ENCODE measurements at places on chromosomes 5 and 9.

GRCh38 chr5:176915906-176916305 is 16.8 kb upstream of the HK3 start:
- no peak for DNase-seq
- H3K4me3 ChIP-seq: no peak overlapping the region
- no peak overlapping the region for H3K27ac ChIP-seq
- peaks cover 12% of the 10 kb centered on the region for H3K4me1 ChIP-seq

DNA sequence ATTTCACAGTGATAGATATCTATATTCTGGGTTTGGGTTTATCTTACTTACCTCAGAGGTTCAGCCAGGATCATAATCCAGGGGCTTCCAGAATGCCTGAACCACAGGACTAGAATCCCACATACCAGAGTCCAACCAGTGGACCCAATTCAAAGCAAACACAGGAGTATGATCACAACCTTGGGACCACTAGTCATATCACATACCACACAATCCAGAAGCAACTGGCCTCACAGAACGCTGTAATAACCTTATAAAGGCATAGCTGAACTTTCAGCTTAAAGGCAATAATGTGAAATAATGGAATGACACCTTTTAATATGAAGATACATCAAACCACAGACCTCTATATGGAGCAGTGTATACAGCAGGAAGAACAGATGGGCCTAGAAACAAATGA is 25.3 kb downstream of the RAPGEF6 start:
- H3K36me3 ChIP-seq: peaks cover 18% of the 10 kb centered on the region
- peaks cover 31% of the 10 kb centered on the region for H3K4me1 ChIP-seq
- no peak overlapping the region for H3K27ac ChIP-seq
- no peak overlapping the region for H3K4me3 ChIP-seq

DNA sequence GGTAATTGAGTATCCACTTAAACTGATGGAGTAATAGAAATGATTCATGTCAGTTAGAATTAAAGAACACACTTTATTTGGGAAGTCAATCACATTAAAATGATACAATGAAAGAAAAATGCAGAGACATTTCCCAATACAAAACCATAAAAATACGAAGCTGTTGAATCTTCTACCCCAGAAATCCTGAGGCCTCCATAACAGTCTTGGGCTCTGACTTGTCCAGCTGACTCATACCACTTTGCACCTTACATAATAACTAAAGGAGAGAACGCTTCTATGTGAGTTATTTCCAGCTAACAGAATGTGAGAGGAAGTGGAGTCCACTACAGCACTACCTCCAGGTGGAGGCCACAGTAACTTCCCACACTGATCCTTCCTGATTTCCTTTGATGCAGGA is 305.0 kb downstream of the MRPS30 start:
- H3K4me1 ChIP-seq: no peaks in the 10 kb centered on the region
- no peak overlapping the region for H3K27ac ChIP-seq
- H3K4me3 ChIP-seq: no peak overlapping the region
- DNase-seq: no peak
- no peaks in the 10 kb centered on the region for H3K27me3 ChIP-seq

GRCh38 chr5:102863764-102864560 is 108.9 kb downstream of the PAM start:
- H3K4me3 ChIP-seq: no peak overlapping the region
- no peak overlapping the region for H3K27ac ChIP-seq
- H3K27me3 ChIP-seq: peaks cover 22% of the 10 kb centered on the region
- H3K4me1 ChIP-seq: peaks cover 5% of the 10 kb centered on the region
- H3K36me3 ChIP-seq: peaks cover 21% of the 10 kb centered on the region

GRCh38 chr5:153520952-153521351 is 30.5 kb downstream of the GRIA1 start:
- no peak overlapping the region for H3K4me3 ChIP-seq
- no peak for DNase-seq
- H3K4me1 ChIP-seq: no peaks in the 10 kb centered on the region
- H3K36me3 ChIP-seq: no peaks in the 10 kb centered on the region
- H3K27me3 ChIP-seq: no peaks in the 10 kb centered on the region
- no peak overlapping the region for H3K27ac ChIP-seq

GRCh38 chr5:142433526-142434321 is 108.9 kb upstream of the SPRY4 start:
- no peak overlapping the region for H3K4me3 ChIP-seq
- DNase-seq: no peak
- no peaks in the 10 kb centered on the region for H3K36me3 ChIP-seq
- H3K27ac ChIP-seq: no peak overlapping the region

GRCh38 chr5:42751044-42751443 is 5.6 kb upstream of the CCDC152 start:
- H3K4me1 ChIP-seq: peaks cover 7% of the 10 kb centered on the region

DNA sequence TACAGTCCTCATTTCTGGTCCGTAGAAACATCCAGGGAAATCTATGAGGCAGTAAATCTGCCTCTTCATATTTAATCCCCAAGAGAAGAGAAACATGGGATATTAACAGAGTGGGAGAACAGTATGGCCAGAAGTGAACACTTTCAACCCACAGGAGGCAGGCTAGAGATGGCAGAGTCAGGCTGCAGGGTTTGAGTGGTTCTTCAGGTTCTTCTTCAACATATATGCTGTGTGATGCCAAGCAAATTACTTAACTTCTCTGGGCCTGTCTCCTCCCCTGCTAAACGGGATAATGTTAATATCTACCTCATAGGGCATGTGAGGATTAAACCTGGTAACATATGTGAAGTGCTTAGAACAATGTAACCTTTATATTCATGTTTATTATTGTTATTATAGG is 321.8 kb downstream of the PSAT1 start:
- no peak for DNase-seq
- H3K36me3 ChIP-seq: no peaks in the 10 kb centered on the region
- no peaks in the 10 kb centered on the region for H3K27me3 ChIP-seq
- no peak overlapping the region for H3K4me3 ChIP-seq
- H3K4me1 ChIP-seq: no peaks in the 10 kb centered on the region
- no peak overlapping the region for H3K27ac ChIP-seq

DNA sequence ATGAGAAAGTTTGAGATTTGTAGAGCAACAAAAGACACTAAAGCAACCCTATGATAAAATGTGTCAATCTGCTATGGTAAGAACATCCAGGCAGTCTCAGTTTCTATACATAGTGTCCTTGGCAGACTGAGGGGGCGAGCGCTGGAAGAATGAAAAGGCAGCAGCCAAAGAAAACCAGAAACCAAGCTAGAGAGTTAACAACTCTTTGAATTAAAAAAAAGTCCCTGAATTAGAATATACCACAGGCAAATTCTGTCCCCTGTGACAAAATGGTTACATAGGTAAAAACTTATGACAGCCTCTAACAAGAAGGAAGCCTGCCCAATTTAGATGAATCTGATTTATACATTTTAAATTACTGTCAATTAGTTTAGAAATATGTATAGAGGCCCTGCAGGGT is 106.7 kb downstream of the OXCT1 start:
- no peak for DNase-seq
- peaks cover 53% of the 10 kb centered on the region for H3K36me3 ChIP-seq
- H3K27me3 ChIP-seq: no peaks in the 10 kb centered on the region

- no peaks in the 10 kb centered on the region for H3K36me3 ChIP-seq
- H3K4me1 ChIP-seq: no peaks in the 10 kb centered on the region
- no peaks in the 10 kb centered on the region for H3K27me3 ChIP-seq
- H3K27ac ChIP-seq: no peak overlapping the region
- DNase-seq: no peak
Measured at GRCh38 chr9:108444400-108445358, 411.1 kb downstream of the ACTL7B start.

DNA sequence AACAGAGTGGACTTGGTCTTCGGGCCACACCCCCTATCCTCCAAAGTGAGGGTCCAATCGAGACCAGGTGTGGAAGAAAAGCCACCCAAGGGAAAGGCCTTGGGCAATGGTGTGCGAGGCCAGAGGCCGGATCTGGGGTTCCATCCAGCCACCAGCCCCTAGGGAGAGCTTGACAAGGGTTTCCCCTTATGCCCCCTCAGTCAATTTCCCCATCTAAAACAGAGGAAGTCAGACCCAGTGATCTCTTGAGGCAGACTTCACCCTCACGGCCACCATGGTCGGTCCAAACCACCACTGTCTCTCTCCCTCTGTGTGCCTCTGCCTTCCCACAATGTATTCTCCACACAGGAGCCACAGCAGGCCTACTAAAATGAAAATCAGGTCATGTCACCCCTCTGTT is 82.9 kb downstream of the C5orf15 start:
- H3K27me3 ChIP-seq: no peaks in the 10 kb centered on the region
- no peaks in the 10 kb centered on the region for H3K36me3 ChIP-seq
- H3K4me3 ChIP-seq: no peak overlapping the region
- H3K4me1 ChIP-seq: peaks cover 5% of the 10 kb centered on the region
- no peak for DNase-seq

GRCh38 chr5:72241346-72242003 is 78.6 kb downstream of the MRPS27 start:
- H3K4me1 ChIP-seq: peaks cover 10% of the 10 kb centered on the region
- peaks cover 15% of the 10 kb centered on the region for H3K36me3 ChIP-seq
- DNase-seq: no peak
- no peak overlapping the region for H3K27ac ChIP-seq

DNA sequence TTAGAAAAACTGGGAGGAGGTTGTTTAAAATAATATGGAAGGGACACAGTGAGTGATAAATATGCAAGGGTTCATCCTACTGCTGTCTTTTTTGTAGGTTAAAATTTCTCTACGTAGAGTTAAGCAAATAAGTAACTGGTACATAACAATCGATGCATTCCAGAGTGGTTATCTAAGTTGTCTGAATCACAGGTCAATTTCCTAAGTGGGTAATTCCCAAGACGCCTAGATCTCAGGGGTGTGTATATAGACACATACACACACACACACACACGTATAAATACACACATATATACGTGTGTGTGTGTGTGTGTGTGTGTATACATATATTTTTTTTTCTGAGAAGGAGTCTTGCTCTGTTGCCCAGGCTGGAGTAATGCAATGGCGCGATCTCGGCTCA is 22.3 kb downstream of the CAAP1 start:
- no peaks in the 10 kb centered on the region for H3K27me3 ChIP-seq
- H3K4me3 ChIP-seq: no peak overlapping the region
- no peaks in the 10 kb centered on the region for H3K4me1 ChIP-seq
- no peak overlapping the region for H3K27ac ChIP-seq
- peaks cover 8% of the 10 kb centered on the region for H3K36me3 ChIP-seq
- no peak for DNase-seq

DNA sequence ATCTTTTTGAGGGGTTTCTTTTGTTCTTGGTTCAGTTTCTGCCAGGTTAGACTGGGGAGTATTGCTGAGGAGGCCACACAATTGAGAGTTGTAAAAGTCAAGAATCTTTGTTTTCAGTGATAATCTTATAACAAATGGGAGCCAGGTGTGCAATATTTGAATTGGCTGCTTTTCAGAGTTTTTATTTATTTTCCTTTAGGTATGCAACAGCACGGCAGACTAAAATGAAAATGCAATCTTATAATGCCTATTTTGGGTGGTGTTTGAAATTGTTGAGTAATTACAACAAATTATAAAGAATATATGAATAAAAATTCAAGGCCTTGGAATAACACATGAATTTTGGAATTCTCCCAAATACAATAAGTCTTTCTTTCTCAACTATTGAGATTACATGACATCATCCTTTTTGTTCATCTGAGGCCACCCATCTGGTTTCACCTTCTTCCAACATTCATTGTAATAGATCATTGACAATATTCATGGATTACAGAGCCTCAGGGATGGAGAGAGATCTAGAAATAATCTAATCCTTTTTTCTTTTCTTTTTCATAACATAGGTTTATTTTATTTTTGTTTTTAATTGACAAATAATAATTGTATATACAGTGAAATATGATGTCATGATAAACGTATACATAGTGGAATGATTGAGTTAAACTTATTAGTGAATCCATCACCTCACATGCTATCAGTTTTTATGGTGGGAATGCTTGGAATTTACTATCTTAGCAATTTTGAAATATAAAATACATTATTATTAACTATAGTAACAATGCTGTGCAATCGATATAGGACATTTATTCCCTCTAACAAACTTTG is 1061.0 kb downstream of the NR2F1-AS1 start:
- H3K4me3 ChIP-seq: no peak overlapping the region
- H3K4me1 ChIP-seq: peaks cover 2% of the 10 kb centered on the region
- no peak overlapping the region for H3K27ac ChIP-seq
- no peaks in the 10 kb centered on the region for H3K27me3 ChIP-seq
- H3K36me3 ChIP-seq: no peaks in the 10 kb centered on the region

GRCh38 chr9:90720621-90721265 is 78.1 kb upstream of the DIRAS2 start:
- no peak overlapping the region for H3K27ac ChIP-seq
- H3K36me3 ChIP-seq: no peaks in the 10 kb centered on the region
- DNase-seq: no peak
- H3K27me3 ChIP-seq: peaks cover 21% of the 10 kb centered on the region
- no peaks in the 10 kb centered on the region for H3K4me1 ChIP-seq

DNA sequence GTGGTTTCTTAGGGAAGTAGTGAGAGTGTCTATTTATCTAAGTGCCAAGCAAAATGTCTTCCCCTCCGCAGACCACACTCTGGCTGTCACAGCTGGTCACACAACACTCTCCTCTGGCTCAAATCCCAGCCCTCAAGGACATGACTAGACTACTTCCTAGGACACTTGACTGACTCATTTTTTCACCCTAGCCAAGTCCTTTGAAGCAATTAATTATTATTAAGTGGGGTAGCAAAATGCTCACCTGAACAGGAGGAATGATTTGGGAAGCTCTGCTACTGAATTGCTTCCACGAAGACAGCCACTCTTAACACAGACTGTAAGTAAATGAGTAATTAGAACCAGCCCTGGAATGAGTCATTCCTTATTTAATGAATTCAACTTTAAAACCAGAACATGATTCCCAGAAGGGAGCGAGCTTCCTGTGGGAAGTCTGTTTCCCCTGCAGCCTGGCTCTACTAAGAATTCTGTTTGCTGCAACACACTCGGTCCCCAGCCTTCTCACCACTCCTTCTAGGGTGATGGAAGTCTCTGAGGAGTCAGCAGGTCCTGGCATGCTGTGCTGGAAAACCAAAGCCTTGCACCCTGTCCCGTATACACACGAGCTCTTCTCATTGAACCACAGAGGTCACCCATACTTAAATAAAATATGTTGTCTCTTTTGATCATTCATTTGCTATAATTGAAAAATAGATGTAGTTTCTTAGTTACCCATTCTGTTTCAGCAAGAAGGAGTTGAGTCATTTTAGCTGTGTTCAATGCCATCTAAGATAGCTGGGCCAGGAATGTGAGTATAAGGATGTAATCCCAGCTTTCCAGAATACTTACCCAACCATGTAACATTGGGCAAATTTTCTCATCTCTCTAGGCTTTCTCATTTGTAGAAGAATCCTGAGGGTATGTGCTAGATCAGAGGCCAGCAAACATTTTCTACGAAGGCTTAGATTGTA is 218.6 kb upstream of the RASEF start:
- no peak for DNase-seq
- no peaks in the 10 kb centered on the region for H3K4me1 ChIP-seq
- no peaks in the 10 kb centered on the region for H3K36me3 ChIP-seq
- no peak overlapping the region for H3K4me3 ChIP-seq
- no peaks in the 10 kb centered on the region for H3K27me3 ChIP-seq

Measured in activated CD4-positive, alpha-beta T cell treated with anti-CD3 and anti-CD28 coated beads, Interleukin-2, amount 10 ng/mL, durations not matched to agents 24 days and 14 days (primary cell).